ENCODE measurements at places on chromosomes 16 and 17. TPM values are rescaled to one million over a fixed set of nuclear protein-coding genes. Genes with fewer than 3 reads are reported as not detected.

GRCh38 chr17:70100983-70101382, 26.0 kb downstream of the KCNJ16 start:
- DNase-seq: no peak

The FBXL16 gene
- 28.0 TPM for total RNA-seq

The IRF8 gene
- total RNA-seq: 0.62 TPM

- no peak for DNase-seq
These were observed 320.9 kb upstream of the CDH5 start for GRCh38 chr16:66045626-66046025.

DNA sequence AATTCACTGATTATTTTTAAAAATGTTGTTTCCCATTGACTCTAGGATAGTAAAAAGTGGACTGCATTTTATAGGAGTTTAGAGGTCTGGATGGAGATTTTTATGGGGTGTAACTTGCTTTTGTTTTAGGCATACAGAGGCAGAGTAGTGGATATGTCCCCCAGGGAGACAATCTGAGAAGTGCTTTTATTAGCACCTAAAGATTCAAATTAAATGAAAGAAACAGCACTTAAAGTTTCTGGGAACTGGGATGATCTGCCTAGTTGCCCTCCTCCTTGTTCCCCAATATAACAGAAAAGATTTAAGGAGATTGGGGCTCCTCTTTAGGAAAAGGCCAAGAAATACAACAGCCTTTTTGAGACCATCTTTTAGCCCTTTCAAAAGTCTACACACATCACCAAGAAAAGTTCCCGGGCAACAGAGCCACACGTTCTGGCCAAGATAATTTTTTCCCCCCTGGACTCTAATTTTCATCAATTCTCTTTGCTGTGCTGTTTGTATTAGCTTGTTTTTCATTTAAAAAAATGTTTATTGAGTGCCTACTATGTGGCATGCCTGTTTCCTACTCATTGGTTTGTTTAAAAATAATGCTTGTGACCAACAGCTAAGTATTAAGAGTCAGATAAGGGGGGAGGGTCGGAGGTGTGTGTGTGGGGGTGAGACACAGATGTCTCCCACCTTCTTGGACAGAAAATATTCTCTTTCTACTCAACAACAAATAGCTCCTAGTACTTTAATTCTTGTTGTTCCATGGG, 2.5 kb upstream of the IGF2BP1 start:
- no peak for DNase-seq

GRCh38 chr17:4566785-4567184, 6.4 kb upstream of the GGT6 start:
- DNase-seq: peak; percentile 32

The CD68 gene
- total RNA-seq: 51.6 TPM
